ENCODE measurements at places on chromosomes 2 and 18. TPM values are rescaled to one million over a fixed set of nuclear protein-coding genes. Genes with fewer than 3 reads are reported as not detected.

Gene LGALSL
- 13.4 TPM for polyA plus RNA-seq

Gene CHRNG
- polyA plus RNA-seq: not detected

Gene TWIST2
- polyA plus RNA-seq: 6.6 TPM

Gene MAL
- 4.5 TPM for polyA plus RNA-seq

Gene C2orf80
- not detected for polyA plus RNA-seq

Gene SPATA3
- not detected for polyA plus RNA-seq
